ENCODE measurements at places on chromosomes 16 and 17.

- no peak for DNase-seq
Measured at GRCh38 chr17:72206376-72206775, 85.6 kb downstream of the SOX9 start.

GRCh38 chr16:80862160-80862705, 57.8 kb upstream of the CDYL2 start:
- no peak for DNase-seq

- DNase-seq: no peak
Measured at GRCh38 chr17:20825539-20825938, 217.3 kb downstream of the USP22 start.

- no peak for DNase-seq
Measured at GRCh38 chr17:869567-870525, 87.7 kb downstream of the MRM3 start.

GRCh38 chr17:43791589-43791988, 11.4 kb downstream of the CFAP97D1 start:
- DNase-seq: no peak

DNA sequence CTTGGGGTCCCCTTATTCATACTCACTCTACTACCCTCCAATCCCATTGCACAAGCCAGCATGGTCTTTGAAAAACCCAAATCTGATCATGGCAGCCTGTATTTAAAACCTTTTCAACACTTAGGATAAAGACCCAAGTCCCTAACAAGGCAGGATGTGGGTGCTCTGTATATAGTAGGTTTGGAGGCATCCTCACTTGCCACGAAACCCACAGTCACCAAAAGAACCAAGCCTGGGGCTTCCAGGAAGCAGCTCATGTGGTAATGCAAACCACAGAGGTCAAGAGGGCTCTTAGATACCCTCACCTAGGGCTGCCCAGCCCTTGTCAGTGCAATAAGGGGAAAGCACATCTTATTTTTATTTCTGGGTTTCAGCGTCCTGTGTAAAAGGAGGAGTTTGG, 218.6 kb upstream of the ASIC2 start:
- no peak for DNase-seq

DNA sequence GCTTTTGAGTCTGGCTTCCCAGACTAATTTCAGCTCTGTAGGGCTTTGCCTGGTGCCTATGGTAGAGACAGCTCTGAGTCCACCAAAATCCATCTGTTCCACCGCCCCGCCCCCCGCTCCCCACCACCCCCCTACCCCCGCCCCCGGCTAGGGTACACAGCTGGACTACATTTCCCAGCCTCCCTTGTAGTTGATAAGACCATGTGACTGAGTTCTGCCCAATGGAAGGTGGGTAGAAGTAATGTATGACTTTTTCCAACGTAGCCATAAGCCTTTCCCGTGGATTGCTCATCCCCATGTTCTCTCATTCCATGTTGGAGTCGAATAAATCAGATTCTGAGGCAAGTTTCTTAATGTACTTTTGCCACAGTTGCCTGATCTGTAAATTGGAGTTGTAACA, 786.7 kb upstream of the EEF2KMT start:
- DNase-seq: no peak

DNA sequence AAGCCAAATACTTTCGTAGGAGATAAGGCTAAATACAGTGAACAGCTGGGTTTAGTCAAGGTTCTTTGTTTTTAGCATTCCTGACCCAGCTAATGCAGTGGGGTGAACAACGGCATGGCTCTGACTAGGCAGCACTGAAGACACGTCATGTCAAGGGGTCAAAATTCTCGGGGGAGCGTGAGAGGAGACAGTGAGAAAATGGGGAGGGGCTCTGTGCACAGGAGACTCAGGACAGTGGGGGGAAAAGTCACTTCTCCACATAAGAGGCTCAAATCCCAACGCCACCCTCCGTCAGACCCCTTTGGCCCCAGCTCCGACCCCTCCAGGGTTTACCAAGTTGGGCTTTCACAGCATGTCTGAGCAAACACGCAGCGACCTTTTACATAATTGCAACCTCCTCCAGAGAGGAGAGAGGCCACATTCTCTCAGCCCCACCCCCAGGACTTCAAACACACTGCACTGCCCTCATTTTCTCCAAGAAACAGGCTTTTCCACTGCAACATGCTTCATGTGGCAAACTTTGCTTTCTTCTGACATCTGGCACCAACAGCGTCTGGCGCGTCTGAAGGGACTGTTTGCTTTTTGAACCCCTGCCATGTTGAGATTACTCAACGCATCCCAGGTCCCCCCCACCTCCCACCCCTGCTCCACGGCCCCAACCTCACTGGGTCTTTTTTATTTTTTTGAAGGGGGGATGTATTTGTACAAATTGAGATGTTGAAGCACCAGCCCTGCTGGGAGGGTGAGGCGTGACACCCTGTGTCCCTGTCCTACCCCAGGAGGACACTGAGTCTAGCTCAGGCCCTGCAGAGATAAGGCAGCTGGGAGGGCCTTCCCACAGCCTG, 30.0 kb downstream of the AXIN2 start:
- no peak for DNase-seq

GRCh38 chr17:9402590-9403199, 172.9 kb downstream of the STX8 start:
- DNase-seq: no peak

- no peak for DNase-seq
Measured at GRCh38 chr17:73683771-73684170, 39.5 kb upstream of the SDK2 start.

DNA sequence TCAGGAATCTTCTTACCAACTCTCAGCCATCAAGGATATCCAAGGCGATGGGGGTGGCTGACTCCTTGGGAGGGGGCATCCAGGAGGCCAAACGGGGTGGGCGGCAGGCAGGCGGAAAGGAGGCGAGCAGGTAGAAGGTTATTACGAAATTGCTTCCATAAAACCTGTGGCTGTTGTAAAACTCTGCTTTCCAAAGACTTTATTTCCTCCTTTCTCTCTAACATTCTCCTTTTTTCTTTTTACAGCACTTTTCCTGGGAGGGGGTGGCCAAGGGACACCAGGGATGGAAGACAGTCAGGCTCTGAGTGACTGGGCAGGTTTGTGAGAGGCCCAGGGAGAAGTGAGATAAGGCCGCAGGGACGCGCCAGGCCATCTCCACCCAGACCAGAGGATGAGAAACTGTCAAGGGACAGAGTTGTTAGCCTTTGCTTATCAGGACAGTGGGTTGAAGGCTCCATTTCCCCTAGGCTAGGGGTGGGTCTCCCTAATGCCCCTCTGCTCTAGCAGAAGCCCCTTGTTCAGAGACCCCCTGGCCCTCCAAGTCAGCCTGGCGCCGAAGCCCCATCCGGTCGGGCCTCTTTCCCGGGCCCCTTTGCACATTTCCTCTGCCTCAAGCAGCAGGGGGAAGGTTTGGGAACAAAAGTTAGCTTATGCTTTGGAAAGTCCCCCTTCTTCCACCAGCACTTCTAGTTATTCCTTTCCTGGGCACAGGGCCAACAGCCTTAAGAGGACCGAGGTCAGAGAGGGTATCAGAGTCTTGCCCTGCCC, 5.0 kb upstream of the HOXB9 start:
- no peak for DNase-seq

- no peak for DNase-seq
Measured at GRCh38 chr16:86091976-86092375, 193.0 kb downstream of the IRF8 start.

GRCh38 chr16:25606069-25606468, 85.7 kb upstream of the HS3ST4 start:
- DNase-seq: no peak
